Pancreas (tissue), 10 donors: ENCODE measurements at places on chromosomes 3 and 15. TPM values are rescaled to one million over a fixed set of nuclear protein-coding genes. Genes with fewer than 3 reads are reported as not detected.
A peak's percentile ranks its signal among the peaks of the same experiment; 100 is the strongest.

The PLD1 gene
- polyA plus RNA-seq, result 14.7 TPM

The PPP1R14D gene
- 2.6 TPM for polyA plus RNA-seq

The TRA2B gene
- 79.2 TPM for polyA plus RNA-seq

The RLBP1 gene
- polyA plus RNA-seq, result 0.19 TPM

The GTPBP8 gene
- 6.2 TPM for polyA plus RNA-seq

The CHRNA7 gene
- 2.6 TPM for polyA plus RNA-seq

DNA sequence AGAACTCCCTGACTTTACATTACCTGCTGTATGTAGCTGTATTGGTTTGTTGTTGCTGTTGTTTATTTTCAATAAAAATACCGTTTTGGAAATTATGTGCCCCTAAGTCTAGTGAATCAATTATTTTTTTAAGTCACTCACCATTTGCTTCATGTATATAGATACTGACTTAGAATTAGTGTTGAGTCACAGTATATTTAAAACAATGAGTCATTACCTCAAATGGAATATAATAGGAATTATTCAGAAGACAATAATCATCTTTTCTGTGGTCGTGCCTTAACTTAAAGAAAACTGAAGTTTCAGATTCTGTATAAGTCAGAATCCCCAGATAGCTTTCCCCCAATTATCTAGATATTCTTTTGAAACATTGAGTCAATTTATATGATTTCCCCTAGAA, 21.0 kb upstream of the ALDH1A2 start:
- H3K4me3 ChIP-seq, result no peak overlapping the region
- H3K27me3 ChIP-seq, result no peaks in the 10 kb centered on the region
- no peaks in the 10 kb centered on the region for H3K4me1 ChIP-seq
- H3K36me3 ChIP-seq, result no peaks in the 10 kb centered on the region
- no peak for DNase-seq

DNA sequence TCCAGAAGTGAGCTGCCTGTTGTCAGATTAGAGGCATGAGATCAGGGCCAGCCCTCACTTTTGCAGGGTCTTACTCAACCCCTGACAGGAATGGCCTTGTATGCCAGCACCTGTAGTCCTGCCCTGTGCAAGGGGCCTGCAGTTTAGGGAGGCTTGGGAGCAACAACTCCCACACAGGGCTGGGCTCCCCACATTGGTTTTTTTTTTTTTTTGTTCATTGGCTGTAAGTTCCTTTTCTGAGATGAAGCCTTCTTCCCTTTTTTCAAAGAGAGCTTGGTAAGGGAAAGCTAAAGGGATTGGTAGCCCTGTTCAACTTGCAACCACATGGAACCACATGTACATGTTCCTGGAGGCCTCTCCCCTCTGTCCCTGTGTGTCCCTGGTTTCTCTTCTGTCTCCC, 46.4 kb downstream of the TNFAIP8L3 start:
- H3K4me1 ChIP-seq, result peaks cover 14% of the 10 kb centered on the region
- no peaks in the 10 kb centered on the region for H3K27me3 ChIP-seq
- no peak for DNase-seq
- no peaks in the 10 kb centered on the region for H3K36me3 ChIP-seq
- H3K27ac ChIP-seq, result no peak overlapping the region

DNA sequence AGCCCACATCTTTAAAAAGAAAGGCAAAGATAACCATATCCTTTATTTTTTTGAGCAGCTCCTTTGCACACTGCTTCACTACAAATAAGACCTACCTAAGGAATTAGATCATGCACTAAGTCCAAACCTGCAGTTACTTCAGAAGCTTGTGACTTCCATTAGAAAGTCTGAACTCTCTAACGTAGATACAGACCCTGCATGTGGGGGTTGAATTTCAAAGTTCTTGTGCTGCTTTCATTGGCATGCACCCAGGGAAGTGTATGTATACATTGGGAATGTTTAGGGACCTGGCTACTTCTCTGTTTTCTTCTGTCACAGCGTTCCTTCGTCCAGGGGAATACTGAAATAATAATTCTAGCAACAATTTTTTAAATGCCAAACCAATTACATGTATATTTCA, 185.2 kb upstream of the IL12A start:
- no peaks in the 10 kb centered on the region for H3K27me3 ChIP-seq
- no peak for DNase-seq
- H3K4me1 ChIP-seq, result no peaks in the 10 kb centered on the region
- no peak overlapping the region for H3K4me3 ChIP-seq
- H3K27ac ChIP-seq, result no peak overlapping the region

DNA sequence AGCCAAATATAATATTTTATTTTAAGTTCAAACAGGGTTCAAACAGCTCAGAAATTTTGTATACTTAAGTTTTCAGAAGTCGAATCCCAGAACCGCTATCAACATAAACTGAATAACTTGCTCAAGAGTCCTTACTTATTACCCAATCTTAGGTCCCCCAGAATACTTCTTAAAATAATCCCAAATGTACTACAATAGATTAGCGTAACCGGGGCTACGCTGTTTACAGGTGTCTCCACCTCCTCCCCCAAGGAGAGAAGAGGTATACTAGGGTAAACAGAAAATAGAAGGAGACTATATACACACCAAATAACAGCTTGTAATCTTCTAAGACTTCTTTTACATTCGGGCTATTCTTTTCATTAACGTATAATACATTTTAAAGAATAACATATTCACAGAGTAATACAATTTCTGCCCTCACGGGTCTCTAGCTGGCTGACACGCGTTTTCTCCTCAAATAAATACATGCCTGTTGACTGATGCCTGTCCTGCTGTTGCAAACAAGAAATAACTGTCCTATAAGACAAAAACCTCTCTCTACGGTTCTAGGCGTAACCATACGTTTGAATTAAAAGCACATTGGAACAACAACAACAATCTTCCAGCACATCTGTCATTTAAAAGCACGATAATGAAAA, 1.3 kb downstream of the DENND4A start:
- no peak for DNase-seq
- no peaks in the 10 kb centered on the region for H3K27me3 ChIP-seq
- no peaks in the 10 kb centered on the region for H3K36me3 ChIP-seq
- H3K4me3 ChIP-seq, result peak overlapping the region; percentile 74
- peak overlapping the region; percentile 99 for H3K27ac ChIP-seq
- peaks cover 33% of the 10 kb centered on the region for H3K4me1 ChIP-seq

GRCh38 chr15:72236381-72237003, 5.5 kb upstream of the PKM start:
- no peak overlapping the region for H3K4me3 ChIP-seq
- no peaks in the 10 kb centered on the region for H3K36me3 ChIP-seq
- no peak overlapping the region for H3K27ac ChIP-seq
- peaks cover 7% of the 10 kb centered on the region for H3K4me1 ChIP-seq
- H3K27me3 ChIP-seq, result no peaks in the 10 kb centered on the region

GRCh38 chr3:120983841-120984240, 75.8 kb downstream of the STXBP5L start:
- H3K27ac ChIP-seq, result no peak overlapping the region
- no peak for DNase-seq
- no peaks in the 10 kb centered on the region for H3K27me3 ChIP-seq
- H3K4me1 ChIP-seq, result no peaks in the 10 kb centered on the region
- H3K4me3 ChIP-seq, result no peak overlapping the region

DNA sequence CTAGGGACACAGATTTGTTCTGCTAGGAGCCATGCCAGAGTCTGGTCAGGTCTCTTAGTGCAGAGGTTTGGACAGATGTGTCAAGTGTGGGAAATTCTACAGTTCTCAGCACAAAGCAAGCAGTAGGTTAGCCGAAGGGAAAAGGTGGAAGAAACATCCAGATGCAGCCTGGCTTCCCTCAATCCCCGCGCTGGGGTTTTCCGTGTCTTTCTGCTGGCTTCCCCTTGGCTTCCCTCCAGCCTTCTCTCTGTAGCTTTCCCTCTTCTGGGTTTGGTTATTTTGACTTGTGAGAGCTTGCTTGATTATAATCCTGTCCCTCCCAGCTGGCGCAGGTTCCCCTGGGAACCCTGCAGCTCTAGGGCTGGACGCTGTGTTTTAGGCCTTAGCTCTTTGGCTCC, 4.1 kb downstream of the TF start:
- H3K4me1 ChIP-seq, result no peaks in the 10 kb centered on the region
- H3K27me3 ChIP-seq, result no peaks in the 10 kb centered on the region
- H3K4me3 ChIP-seq, result no peak overlapping the region

DNA sequence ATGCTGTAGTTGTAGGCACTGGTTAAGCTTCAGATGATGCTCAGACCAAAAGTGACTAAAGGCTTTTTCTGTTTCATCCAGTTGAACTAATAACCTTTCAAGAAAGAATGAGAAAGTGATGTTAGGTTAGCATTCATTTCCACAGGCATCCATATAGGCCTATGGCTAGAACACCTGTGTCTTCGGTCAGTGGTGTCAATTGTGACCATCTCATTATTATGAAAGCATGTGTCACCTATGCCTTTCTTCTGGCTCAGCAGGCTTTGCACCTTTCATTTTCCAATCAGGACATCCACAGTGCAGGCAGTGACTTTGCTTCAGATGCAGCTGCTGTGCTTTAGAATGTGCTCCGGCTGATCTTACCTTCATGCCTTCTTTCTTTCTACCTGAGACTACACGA, 57.9 kb downstream of the B3GNT5 start:
- H3K4me3 ChIP-seq, result no peak overlapping the region
- no peak overlapping the region for H3K27ac ChIP-seq
- DNase-seq, result no peak
- no peaks in the 10 kb centered on the region for H3K27me3 ChIP-seq
- no peaks in the 10 kb centered on the region for H3K36me3 ChIP-seq
- no peaks in the 10 kb centered on the region for H3K4me1 ChIP-seq

DNA sequence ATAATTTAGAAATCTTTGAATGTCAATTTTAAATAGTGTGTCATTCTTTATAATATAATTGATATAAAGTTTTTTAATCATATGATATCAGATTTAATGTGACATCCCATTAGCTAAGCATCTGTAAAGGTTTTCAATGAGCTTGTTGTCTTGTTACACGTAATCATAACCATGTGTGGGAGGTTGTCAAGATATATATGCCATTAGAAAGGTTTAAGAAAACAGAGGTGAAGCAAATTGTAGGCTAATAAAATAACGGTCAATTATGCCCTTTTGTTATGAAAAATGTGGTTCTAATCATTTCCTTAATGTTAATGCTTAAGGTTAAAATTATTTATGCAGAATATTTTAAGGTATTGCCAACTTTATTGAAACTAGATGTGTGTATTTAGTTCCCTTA, 56.3 kb downstream of the RSRC1 start:
- H3K27me3 ChIP-seq, result no peaks in the 10 kb centered on the region
- H3K27ac ChIP-seq, result no peak overlapping the region
- no peak for DNase-seq
- no peak overlapping the region for H3K4me3 ChIP-seq

- no peak overlapping the region for H3K27ac ChIP-seq
- H3K36me3 ChIP-seq, result no peaks in the 10 kb centered on the region
- DNase-seq, result peak; percentile 82
- no peaks in the 10 kb centered on the region for H3K4me1 ChIP-seq
Observed at GRCh38 chr3:192188218-192188835, 539.0 kb downstream of the FGF12 start.

DNA sequence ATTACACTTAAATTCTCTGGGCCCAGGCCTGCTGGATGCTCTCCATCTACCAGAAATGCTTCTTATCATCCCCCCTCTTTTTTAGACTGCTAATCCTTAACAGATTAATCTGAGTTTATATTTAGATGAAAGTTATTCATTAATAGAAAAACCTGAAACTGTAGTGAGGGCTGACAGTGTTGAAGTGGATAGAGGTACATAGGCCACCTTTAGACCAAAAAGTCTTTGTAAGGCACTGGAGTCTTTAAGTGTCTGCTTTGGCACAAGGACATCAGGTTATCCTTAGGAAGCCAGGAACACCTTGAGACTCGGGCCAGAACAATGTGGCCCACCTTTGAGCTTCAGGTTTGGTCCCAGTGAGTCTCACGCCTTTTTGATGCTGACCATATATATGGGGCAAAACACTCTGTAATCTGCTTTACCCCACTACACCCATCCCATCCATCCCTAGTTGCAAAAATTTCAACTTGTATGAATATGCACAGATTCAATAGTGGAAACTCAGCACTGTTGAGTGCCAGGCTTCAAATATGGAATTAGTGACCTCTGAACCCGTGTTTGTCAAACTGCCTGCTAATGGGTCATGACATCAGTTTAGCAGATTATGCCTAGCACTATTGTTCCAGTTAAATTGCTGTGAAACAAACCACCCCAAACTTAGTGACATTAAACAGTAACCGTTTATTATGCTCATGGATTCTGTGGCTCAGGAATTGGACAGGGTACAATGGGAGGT, 44.0 kb downstream of the PDE8A start:
- H3K4me3 ChIP-seq, result no peak overlapping the region
- H3K4me1 ChIP-seq, result peaks cover 60% of the 10 kb centered on the region
- no peaks in the 10 kb centered on the region for H3K36me3 ChIP-seq
- peak overlapping the region; percentile 72 for H3K27ac ChIP-seq

DNA sequence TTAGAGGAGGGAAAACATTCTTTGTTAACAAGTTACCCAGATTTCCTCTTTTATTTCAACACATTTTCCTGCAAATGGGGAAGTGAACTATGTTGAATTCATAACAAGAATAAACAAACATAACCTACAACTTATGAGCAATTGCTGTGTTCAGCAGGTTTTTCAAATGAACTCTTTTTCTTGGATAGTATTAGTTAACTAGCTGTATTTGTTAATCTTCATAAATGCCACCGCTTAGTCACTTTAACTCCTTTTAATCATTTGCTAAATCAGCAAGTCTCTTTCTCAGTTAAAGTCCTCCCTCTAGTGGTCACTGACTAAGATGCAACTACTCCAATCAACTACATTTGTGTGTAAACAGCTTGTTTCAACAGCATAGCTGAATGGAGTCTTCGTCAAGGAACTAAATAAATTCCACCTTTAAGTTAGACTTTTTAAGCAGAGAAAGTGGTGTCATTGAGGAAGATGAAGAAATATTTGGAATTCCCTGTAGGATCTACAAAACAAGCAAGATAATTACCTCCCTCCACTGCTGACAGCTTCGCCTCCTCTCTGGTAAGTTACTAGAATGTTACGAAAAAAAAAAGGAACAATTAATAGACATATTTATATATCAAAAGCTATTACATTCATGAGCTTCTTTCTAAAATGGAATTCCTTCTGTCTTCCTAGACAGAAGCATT, 1122.0 kb downstream of the ROBO1 start:
- H3K4me3 ChIP-seq, result no peak overlapping the region
- H3K4me1 ChIP-seq, result peaks cover 9% of the 10 kb centered on the region
- DNase-seq, result no peak
- no peaks in the 10 kb centered on the region for H3K27me3 ChIP-seq
- H3K27ac ChIP-seq, result no peak overlapping the region

- H3K36me3 ChIP-seq, result no peaks in the 10 kb centered on the region
- H3K4me1 ChIP-seq, result no peaks in the 10 kb centered on the region
- no peaks in the 10 kb centered on the region for H3K27me3 ChIP-seq
- no peak for DNase-seq
Observed at GRCh38 chr3:188926741-188927511, 244.8 kb upstream of the TPRG1 start.

DNA sequence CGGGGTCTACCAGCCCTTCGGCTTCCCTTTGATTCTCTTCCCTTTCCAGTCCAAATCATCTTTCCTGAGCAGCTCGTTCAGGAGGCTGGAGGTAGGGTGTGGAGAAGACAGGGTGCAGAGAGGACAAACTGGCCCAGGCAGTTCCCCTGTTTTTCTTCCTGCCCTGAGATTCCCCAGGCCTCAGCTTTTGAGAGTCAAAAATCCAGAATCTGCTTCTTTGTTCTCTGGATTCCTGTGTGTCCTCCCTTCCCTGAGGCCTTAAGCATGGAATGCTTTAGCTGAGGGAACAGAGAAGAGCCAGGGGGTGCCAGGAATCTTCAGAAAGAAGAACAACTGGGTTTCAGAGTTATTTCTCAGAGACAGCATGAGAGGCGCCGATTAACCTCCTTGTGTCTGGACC, 26.7 kb upstream of the LRTM1 start:
- no peak for DNase-seq
- no peaks in the 10 kb centered on the region for H3K4me1 ChIP-seq
- no peak overlapping the region for H3K4me3 ChIP-seq

GRCh38 chr3:64599651-64600050, 88.1 kb downstream of the ADAMTS9 start:
- H3K27me3 ChIP-seq, result no peaks in the 10 kb centered on the region
- H3K36me3 ChIP-seq, result no peaks in the 10 kb centered on the region
- H3K27ac ChIP-seq, result no peak overlapping the region
- H3K4me1 ChIP-seq, result no peaks in the 10 kb centered on the region
- no peak for DNase-seq
- no peak overlapping the region for H3K4me3 ChIP-seq
